ENCODE measurements at places on chromosomes 7 and 10.

GRCh38 chr10:81838950-81839349 lies 36.0 kb upstream of the NRG3 start:
- DNase-seq: no peak

DNA sequence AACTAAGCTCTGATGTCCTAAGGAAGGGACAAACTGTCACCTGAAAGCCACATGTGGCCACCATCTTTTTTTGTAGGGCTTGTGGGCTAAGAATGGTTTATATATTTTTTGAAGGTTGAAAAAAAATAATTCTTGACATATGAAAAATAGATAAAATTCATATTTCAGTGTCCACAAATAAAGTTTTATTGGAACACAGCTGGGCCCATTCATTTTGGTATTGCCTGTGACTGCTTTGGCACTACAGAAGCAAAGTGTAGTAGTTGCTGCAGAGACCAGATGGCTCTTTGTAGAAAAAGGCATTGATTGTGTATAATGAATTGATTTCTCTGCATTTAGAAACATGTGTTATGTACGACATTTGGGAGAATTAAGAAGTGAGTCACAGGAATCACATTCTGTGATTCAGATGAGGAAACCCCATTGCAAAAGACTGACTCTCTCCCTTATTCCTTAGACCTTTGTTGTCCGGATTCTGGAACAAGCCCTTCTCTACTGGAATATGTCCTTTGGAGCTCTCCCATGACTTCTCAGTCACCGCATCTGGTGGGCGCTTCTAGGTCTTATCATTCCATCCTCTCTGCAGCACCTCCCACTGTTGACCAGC lies 438.7 kb downstream of the LRMDA start:
- DNase-seq: no peak

DNA sequence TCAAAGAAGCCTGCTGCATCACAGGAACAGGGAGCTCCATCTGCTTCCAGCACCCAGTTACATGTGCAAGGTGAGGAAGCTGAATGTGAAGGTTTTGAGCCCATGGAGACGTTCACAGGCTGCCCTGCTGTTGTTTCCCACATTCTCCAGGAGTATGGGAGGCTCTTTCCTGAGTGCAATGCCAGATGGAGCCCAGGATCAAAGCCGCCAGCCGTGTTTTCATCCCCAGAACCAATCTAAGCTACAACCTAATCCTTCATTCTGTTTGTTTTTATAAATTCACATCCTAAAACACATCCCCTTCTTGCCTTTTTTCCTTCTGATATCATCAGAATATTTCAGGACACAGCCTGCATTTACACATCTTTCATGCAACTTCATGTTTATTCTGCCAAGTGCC lies 98.9 kb upstream of the PRR15 start:
- DNase-seq: no peak

DNA sequence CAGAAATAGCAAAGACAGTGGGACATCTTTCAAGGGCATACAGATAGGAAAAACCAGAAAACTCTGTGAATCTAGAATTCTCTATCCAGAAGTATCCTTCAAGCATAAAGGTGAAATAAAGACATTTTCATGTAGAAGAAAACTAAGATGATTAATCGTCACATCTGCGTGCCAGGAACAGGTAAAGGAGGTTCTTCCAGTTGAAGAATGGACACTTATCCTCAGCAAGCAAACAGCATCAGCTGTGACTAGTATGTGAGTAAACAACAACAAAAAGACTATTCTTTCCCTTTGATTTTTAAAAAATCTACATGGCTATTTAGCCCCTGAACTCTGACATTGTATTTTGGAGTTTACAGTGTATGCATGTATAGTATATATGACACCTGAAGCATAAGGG lies 124.9 kb downstream of the LRMDA start:
- DNase-seq: no peak

DNA sequence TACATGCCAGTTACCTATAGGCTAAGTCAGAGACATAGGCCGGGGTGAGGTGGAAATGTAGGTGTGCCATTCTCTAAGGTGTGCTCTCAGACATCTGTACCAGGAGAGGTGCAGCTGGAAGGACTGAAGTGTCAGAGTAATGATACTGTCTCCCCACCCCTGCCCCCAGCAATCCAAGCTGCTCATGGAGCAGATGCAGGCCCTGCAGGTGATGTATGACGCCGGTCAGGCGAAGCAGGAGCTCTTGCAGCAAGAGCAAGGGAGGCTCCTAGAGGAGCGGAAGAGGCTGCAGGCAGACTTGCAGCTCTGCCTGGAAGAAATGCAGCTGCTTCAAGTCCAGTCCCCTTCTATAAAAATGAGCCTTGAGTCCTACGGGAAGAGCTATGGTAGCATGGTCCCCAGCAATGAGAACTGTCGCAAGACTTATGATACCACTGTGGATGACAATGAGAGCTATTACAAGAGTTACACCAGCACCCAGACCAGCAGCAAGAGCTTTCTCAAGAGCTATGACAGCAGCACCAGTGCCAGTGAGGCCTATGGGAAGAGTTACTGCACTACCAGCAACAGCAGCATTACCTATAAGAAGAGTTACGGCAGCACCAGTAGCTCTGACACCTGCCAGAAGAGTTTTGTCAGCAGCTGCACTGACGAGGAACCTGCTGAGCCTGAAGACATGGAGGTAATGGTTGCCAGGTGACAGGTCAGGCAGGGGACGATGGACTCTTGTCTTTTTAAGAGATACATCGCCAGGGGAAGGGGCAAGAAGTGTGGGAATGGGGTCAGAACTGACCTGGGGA lies 18.4 kb upstream of the FLNC start:
- peak; percentile 11 for DNase-seq

DNA sequence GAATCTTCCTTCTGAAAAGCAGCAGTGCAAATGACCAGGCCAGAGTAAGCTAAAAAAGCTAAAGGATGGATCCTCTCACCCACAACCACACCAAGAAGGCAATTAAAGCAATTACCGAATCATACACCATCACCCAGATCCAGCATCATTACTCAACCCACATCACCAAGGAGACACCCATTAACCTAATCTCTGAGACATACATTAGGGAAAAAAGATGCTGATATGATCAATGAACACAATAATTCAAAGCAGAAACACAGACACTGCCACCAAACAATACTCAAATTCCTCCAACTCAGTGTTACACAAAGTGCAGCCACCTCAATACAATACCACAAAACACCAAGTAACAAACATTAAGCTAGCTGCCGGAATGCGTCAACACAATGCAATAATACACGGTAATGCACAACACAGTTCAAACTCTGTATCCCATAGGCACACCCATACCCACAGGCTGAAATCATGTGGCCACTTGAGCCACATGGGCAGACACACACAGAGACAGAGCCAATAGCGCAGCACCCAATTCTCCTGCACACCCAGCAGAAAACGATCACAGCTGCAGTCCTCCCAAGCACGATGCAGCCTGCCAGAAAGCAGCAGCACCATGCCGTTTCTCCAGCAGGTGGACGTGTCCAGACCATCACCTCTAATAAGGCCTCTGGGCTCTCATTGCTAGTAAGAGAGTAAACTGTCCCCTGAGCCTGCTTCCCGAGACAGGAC lies 21.5 kb downstream of the PAX2 start:
- no peak for DNase-seq

DNA sequence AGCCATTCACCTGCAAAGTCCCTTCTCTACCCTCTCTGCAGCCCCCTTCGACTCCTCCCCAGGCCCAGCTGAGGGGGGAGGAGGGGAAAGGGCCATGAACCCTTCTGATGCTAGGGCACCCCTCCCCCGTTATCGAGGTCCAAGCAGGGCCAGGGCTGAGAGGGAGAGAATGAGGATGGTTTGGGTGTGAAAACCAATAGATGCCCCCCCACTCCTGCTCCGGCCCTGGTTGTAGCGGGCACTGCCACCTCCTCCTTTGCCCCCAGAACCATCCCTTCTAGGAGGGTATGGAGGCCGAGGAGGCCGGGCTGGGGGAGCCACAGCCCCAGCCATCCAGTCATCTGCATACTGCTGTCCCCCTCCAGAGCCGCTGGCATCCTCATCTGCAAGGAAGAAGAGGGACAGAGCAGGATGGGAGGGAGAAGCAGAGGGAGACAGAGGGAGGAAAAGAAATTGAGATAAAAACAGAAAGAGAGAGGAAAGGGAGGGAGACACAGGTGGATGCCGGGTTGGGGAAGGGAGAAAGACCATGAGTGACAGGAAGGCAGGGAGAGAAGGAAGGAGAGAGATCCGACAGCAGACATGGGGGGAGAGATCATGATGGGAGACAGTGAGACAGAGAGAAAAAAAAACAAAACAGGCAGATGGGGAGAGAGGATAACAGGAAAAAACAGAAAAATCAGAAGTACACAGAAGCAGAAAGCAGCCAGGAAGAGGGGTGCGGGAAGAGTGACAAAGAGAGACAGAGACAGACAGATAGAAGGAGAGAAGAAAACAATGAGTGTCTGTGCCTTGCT lies 1.9 kb upstream of the GAL3ST4 start:
- no peak for DNase-seq

DNA sequence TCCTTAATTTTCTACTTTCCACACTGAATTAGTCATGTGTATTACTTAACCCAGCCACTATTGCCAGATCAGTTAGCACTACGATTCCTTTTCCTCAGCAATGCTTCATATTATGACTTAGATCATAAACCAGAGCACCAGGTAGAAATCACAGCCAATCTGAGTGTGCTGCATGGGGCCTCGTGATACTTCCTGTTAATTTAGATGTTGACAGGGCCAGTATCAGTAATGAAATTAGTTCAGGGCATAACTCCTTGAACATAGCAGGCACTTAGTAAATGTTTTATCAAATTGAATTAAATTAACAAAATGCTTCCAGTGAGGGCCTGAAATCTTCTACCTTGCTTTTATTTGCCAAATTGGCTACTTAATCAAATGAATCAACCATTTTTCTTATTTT lies 169.3 kb upstream of the LRGUK start:
- DNase-seq: no peak

DNA sequence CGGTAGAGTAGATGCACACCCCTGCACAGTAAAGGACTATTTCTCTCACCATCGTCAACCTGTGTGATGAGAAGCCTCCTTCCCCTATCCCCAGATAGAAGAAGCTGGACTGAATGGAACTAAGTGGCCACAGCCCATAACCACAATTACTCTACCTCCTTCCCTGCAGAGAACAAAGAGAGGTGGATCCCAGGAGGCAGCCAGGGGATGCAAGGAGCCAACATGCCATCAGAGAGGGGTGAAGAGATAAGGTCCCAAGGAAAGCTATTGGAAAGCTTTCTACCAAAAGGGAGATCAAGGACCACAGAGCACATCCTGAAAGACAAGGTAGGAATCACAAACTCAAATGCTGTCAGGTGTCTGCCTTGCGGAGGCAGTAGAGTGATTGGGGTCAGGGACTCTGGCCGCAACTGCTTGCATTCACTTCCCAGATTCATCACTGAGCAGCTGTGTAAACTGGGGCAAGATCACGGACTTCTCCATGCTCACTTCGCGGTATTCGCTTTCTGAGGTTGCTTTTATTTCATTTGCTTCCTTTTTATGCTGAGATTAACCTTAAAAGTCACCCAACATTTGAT lies 81.6 kb upstream of the MYO3A start:
- DNase-seq: no peak

DNA sequence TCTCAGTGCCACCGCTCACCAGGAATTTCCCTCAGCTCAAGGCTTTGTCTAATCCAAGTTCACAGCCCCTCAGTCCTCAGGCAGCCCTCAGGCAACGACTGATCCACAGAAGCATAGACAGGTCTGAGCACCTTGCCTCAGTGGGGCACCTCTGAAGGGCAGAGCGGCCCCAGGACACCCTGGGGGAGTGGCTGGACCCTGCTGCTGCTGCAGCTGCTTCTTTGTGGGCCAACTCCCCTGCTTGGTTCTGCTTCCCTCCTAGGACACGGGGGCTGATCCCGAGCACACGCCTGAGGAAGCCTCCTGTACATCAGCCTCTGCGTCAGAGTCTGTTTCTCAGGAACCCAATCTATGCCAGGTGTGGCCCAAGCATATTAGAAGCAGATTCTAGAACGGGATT lies 16.2 kb downstream of the CUZD1 start:
- DNase-seq: no peak

DNA sequence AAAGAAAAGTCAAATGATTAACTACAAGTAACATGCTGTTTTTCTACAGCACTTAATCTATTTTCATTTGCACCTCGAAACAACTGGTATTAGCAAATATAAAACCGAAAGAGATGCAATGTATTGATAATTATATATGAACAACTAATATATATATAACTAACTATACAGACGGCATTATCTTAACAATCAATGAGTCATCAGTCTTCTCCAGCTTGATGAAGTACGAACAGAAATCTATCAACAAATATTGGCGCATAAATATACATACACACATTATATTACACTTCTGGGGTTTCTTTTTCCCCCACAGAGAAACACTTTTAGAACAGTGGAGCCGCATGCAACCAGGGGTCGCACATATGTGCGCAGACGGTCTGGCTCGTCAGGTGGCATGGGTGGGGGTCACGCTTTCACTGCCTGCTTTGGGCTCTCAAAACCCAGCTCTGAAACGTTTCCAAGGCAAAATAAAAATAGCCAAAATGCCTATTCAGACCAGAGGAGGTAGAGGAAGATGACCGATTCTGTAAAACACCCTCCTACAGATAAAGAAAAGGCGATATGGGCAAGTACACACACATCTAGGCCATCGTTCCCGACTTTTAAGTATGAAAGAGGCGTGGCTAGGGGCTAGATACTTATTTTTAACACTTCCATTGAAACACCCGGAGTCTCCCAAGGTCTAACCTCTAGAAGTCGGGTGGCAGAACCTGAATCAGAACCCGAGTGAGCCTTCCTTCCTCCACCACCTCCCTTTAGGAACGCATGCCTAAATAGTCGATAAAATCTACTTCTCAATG lies 1.7 kb downstream of the ARHGAP12 start:
- no peak for DNase-seq

DNA sequence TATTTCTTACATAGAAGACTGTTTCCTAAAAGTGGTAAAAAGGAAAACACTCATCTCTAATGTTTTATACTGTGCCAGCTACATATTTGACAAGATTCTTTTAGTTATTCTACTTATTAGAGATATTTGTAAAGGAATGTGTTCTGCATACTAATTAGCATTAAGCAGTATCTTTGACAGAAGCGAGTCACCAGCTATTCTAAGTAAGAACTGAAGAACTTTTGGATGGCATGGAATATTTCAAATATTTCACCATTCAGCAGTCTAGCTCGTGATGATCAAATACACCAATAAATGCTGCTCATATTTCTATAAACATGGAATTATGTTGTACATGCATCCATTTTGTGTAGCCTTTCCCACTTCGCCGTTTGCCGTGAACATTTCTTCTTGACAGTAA lies 241.6 kb upstream of the TCF7L2 start:
- no peak for DNase-seq

DNA sequence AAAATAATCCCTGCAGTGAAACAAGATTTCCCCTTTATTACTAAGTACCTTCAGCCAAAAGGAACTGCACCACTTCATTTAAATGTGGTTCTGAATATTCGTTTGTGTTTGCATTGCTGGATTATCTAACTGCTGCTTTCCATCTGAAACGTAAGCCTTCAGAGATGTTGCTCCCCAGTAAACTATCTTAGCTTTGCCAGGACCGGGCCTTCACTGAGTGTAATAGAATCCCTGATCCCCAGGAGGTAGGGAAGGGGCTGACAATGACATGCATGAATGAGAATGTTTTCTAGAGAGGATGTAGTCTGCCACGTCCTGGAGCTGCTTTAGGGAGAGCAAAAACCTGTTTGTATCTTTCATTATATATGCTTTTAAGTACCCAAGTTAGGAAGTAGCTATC lies 19.5 kb upstream of the INSYN2A start:
- no peak for DNase-seq

GRCh38 chr10:88243836-88244730 lies 339.0 kb downstream of the RNLS start:
- DNase-seq: no peak

- DNase-seq: no peak
These were observed 66.6 kb downstream of the COBL start for GRCh38 chr7:51249991-51250390.

- DNase-seq: no peak
These were observed 263.6 kb upstream of the AUTS2 start for GRCh38 chr7:69334701-69335100.
